CD4-positive, alpha-beta T cell treated with Interleukin-12 subunit alpha and Interleukin-12 subunit beta, for 1 hour (primary cell): ENCODE measurements at places on chromosomes 2 and 18.
A peak's percentile ranks its signal among the peaks of the same experiment; 100 is the strongest.

GRCh38 chr18:9835825-9836224, 49.9 kb upstream of the TXNDC2 start:
- DNase-seq, result no peak

- DNase-seq, result no peak
Measured at GRCh38 chr2:126979039-126980003, 80.6 kb downstream of the TEX51 start.

DNA sequence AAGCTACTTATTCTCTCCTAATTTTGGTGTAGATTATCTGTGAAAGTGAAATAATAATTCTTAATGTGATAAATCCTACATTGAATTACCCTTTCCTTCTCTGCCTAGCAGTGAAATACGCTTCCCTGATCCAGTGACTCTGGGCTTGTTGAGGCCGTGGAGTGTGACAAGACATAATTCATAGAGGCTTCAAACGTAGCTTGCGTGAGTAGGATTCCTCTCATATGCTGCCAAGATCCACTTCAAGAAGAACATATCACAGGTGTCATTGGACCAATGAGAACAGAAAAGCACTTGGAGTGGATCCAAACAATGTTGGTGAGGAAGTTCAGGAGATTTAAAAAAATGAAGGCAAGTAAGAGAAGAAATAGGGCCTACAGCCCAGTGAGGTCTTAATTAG, 221.3 kb upstream of the TMEFF2 start:
- no peak for DNase-seq

- no peak for DNase-seq
Measured at GRCh38 chr2:69694894-69695849, 46.8 kb upstream of the ANXA4 start.

DNA sequence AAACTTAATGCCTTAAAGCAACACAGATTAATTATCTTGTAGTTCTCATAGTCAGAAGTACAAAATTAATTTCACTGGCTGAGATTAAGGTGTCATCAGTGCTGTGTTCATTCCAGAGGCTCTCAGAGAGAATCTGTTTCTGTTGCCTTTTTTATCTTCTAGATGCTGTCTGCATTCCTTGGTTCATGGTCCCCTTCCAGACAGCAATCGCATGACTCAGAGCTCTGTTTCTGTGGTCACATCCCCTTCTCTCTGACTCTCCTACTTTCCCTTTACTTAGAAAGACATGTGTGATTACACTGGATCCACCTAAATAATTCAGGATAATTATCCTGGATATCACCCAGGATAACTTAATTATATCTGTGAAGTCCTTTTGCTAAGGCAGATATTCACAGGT, 148.6 kb downstream of the MAIP1 start:
- DNase-seq, result no peak

- no peak for DNase-seq
Measured at GRCh38 chr2:5077479-5078089, 614.6 kb upstream of the SOX11 start.

- no peak for DNase-seq
Measured at GRCh38 chr2:128362889-128363228, 44.2 kb upstream of the HS6ST1 start.

- no peak for DNase-seq
Measured at GRCh38 chr18:7038330-7038851, 79.2 kb downstream of the LAMA1 start.

GRCh38 chr2:164420787-164421186, 200.5 kb downstream of the GRB14 start:
- DNase-seq, result no peak

GRCh38 chr18:45014047-45014501, 333.4 kb downstream of the SETBP1 start:
- DNase-seq, result no peak

DNA sequence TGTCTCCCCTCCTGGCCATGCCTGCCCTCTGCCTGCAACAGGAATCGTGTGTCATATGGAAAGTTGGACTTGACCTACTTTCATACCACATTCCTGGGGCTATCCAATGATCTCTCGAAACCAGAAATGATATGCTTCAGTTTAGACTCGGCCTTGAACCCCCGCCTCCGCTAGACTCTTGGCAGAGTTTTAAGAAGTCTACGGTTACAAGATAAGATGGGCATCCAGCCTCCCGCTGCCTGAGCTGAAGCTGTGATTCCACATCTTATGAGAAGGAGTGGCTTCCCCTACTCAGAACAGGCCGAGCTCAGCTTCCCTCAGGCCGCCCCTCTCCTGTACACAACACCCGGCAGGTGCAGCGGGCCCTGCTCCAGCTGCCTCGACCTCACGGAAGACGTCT, 73.9 kb downstream of the MTCL1 start:
- no peak for DNase-seq

GRCh38 chr2:1509271-1510065, 96.2 kb downstream of the TPO start:
- DNase-seq, result peak; percentile 29

DNA sequence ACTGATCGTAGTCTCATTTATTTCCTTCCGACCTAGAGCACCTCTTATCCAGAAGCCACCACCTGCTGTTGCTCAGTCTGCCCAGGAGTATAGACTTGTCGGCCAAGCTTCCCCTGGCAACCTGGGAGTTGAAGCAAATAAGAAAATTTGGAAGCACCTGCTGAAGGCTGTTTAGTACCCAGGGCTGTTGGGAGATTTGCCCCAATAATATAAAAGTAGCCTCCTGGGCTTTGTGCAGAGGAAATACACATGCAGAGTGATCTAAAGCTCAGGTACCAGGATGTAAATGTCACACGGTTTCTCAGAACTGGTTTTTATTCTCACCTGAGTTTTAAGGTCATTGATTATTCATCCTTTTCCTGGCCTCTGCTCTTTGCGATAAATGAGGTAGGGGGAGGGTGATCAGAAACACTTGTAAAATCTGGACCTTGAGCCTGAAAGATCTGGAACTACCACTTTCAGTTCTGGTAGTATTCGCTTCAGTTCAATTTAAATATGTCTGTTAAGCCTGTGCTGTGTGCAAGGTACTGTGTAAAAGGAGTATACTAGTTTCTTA, 789 bp upstream of the COX7A2L start:
- DNase-seq, result no peak

DNA sequence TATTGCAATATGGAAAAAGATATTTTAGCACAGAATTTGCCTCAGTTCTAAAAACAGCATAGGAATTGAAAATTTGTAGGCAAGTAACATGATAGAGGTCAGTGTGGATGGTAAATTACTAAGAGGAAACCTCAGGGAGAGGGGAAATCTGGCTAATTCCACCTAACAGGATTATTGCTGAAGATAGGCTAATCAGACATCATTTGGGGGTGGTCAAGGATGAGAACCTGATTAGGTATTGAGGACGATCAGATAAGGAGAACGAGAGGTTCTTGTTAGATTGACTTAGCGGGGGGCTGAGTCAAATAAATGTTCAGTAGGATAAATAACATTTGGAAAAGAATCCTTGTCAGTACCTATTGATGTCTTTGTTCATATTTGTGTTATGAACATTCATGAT, 543.2 kb upstream of the LRRTM4 start:
- no peak for DNase-seq

GRCh38 chr2:178204977-178205376, 10.7 kb downstream of the OSBPL6 start:
- DNase-seq, result no peak

DNA sequence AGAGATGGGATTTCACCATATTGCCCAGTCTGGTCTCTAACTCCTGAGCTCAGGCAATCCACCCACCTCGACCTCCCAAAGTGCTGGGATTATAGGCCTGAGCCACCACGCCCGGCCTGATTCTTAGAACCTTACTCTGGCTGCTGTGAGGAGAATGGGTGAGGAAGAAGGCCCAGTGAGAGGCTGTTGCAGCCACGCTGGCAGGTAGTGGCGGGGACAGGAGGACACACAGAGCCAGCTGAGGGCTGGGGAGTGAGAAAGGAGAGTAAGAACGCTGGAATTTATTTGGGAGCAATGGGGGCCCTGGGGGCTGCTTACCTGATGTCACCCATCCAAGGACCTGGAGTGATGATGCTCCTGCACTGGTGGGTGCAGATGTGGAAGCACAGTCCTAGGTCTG, 153.8 kb upstream of the SIX3 start:
- no peak for DNase-seq

GRCh38 chr2:238907717-238908173, 59.9 kb downstream of the TWIST2 start:
- DNase-seq, result no peak

DNA sequence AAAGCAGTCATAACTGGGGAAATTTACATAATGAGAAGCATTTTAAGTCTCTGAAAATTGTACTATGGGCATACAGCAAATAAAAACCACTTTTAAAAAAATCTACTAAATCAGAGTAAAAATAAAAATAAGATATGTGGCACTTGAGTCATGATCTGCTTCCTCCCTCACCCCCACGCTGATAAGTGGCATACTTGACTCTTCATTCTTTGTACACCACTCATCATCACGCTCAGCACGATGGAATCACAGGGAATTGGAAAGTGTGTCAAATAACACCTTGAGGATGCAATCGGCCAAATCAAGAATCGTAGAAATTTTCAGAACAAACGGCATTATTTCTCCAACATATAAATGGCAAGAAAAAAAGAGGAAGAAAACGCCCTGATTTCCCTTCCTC, 41.1 kb upstream of the REG3G start:
- DNase-seq, result no peak

DNA sequence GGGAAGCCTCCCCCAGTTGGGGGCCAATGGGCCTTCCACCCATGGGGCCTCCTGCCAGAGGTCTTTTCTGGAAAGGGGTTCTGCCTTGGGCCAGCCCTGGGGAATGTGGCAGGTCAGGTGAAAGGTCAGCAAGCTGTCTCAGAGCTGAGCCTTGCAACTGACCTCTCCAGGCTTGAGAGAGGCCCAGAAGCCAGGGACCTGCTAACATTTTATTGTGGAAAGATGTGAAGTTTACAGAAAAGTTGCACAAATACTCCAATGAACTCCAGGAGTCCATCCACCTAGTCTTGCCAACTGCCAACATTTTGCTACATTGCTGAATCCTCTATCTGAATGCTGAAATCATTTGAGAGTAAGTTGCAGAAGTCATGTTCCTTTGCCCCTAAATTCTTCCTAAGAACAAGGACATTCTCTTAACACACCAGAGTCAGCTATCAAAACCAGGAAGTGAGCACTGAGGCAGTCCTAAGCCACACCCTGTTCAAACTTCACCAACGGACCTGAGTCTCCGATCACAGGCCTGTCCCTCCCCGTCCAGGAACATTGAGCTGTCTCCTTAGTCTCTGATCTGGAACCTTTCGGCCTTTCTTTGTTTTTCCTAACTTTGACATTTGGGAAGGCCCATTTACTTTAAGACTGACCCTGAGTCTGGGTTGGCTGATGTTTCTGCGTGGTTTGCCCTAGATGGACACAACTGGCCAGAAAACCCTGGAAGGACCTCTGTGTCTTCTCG, 4.0 kb downstream of the SNORC start:
- no peak for DNase-seq

GRCh38 chr2:177260379-177260778, 4.1 kb downstream of the NFE2L2 start:
- DNase-seq, result no peak

DNA sequence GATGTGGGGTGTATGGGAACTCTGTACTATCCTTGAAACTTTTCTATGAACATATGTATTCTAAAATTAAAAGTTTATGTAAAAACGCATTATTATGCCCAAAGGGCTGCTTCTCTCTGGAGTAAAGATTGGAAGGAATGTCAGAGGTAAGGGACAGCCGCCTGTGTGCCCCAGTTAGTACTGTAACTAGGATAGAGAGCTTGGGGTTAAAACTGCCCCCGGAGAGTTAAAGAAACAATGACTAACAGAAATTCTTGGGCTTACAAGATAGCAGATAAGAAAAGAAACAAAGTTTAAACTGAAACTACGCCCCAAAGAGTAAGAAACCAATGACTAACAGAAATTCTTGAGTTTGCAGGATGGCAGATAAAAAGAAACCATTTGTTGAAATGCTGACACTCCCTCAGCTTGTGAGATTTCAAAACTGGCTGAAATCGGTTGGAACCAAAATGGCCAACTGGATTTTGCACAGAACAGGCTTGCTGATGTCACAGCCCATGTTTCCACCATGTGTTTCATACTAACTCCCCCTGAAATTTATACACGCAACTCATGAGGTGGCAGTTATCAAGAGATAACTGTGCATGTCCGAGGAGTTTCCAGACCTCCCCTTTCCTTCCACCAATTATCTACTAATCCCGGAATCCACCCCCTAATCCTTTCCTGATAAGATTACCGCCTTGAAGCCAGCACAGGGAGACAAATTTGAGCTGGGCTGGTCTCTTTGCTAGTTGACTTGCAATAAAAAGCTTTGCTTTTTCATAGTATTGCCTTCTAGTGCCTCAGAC, 8.7 kb upstream of the TXNDC2 start:
- DNase-seq, result no peak

- no peak for DNase-seq
Measured at GRCh38 chr2:51620796-51621195, 588.9 kb upstream of the NRXN1 start.

DNA sequence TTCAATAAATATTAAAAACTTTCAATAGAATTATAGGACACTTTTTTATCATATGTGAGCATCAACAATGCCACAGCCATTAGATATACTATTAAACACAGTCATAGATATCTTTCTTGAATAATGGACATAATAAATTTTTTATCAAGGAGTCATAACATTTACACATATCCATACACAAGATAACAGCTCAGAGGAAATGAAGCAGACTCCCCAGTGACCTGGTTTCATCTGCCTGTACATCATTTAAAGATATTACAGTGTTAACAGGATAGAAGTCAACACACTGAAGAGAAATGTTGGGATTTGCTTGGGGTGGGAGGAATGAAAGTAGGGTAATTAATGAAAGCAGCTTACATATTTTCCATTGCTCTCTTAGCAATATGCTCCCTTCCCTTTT, 5.1 kb downstream of the SCG2 start:
- DNase-seq, result no peak

DNA sequence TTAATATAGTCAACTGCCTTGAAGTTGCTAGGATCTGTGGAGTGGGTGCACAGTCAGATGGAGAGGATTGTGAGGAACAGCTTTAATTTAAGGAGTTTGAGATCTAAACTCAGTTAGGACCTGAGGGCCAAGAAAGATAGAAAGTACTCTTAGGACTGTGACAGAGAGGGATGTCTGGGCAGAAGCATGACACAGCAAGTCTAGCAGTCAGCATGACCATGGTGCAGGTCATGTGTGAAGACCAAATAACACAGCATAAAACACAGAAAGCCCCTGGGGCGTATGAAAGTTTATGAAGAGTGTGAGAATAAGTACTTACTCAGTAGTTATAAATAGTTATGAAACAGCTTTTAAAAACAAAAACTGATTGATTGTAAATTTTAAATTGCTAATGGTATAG, 107.2 kb downstream of the GALNT1 start:
- DNase-seq, result no peak
